ENCODE measurements at places on chromosomes 3 and 15.
A peak's percentile ranks its signal among the peaks of the same experiment; 100 is the strongest.

- DNase-seq = no peak
These were observed 88.5 kb downstream of the B3GALNT1 start for GRCh38 chr3:161016417-161017313.

- no peak for DNase-seq
These were observed 59.8 kb downstream of the WDR76 start for GRCh38 chr15:43886558-43886957.

GRCh38 chr15:41512940-41513505, 604 bp downstream of the LTK start:
- DNase-seq = no peak

DNA sequence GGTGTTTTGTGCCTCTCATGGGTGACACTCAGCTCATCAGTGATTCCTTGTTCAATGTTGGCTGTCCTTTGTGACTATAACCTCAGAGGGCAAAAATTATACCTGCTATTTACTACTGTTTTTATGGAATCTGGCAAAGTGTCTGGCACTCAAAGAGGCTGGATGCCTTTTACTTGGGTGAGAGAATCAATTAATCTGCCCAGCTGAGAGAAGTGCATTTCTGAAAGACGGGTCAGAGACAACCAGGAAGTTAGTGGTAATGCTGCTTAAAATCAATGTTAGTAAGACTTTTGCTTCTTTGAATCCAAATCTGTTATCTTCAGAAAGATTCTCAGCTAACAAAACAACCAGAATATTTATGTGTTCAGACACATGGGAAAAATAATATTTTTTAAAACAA, 436.2 kb upstream of the SUCLG2 start:
- no peak for DNase-seq

DNA sequence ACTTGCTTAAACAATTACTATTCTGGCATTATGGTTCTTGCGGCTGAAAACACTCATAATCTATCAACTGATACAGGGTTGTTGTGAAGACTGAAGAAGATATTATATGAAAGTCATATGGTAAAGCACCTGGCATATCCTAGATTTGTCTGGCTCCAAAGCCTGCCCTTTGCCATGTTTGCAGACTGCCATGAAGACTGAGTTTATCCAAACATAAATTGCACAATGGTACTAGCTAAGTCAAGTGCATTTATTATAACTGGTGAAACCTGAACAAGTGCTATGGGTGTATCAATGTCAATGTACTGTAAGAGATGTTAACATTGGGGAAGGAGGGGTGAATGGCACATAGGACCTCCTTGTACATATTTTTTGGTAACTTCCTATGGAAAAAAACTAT, 87.4 kb upstream of the MEX3B start:
- no peak for DNase-seq

DNA sequence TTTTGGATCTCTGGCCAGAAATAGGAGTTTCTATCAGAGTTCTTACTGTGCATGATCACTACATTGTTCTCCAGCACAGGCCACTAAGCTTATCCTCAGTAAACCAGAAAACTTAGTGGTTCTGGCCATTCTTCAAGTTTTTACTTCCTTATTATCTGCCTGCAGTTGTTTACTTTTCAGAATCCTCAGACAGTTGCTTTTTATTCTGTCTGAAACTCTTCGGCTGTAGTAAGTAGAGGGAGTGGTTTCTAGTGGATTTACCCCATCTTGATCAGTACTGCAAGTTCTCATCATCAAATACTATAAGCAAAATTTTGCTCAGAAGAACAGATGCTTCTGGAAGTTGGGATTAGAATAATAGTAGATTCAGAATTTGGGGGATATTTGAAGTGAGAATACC, 193.0 kb upstream of the RARB start:
- no peak for DNase-seq

DNA sequence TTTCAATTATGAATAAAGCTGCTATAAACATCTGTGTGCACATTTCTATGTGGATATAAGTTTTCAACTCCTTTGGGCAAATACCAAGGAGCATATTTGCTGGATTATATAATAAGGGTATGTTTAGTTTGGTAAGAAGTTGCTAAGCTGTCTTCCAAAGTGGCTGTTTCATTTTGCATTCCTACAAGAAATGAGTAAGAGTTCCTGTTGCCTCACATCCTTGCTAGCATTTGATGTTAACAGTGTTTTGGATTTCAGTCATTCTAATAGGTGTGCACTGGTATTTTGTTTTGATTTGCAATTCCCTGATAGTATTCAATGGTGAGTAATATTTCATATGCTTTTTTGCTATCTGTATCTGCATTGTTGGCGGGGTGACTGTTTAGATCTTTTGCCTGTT, 120.7 kb upstream of the MDFIC2 start:
- no peak for DNase-seq

DNA sequence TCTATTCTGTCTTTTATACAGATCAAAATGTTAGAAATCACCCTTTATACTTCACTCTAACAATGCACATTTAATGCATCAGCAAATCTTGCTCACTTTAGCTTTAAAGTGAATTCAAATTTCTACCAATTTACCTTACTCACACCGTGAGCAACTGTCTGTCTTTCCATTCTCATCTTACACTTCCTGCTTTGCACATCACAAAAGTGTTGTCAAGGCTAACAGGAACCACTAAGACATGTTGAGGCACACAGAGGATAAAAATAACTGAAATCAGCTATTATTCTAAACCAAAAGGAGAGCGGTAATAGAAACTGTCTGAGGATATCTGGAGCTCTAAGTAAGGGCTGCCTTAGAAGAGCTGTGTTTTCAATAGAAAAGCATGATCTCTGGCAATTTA, 519.9 kb downstream of the ZBBX start:
- no peak for DNase-seq

DNA sequence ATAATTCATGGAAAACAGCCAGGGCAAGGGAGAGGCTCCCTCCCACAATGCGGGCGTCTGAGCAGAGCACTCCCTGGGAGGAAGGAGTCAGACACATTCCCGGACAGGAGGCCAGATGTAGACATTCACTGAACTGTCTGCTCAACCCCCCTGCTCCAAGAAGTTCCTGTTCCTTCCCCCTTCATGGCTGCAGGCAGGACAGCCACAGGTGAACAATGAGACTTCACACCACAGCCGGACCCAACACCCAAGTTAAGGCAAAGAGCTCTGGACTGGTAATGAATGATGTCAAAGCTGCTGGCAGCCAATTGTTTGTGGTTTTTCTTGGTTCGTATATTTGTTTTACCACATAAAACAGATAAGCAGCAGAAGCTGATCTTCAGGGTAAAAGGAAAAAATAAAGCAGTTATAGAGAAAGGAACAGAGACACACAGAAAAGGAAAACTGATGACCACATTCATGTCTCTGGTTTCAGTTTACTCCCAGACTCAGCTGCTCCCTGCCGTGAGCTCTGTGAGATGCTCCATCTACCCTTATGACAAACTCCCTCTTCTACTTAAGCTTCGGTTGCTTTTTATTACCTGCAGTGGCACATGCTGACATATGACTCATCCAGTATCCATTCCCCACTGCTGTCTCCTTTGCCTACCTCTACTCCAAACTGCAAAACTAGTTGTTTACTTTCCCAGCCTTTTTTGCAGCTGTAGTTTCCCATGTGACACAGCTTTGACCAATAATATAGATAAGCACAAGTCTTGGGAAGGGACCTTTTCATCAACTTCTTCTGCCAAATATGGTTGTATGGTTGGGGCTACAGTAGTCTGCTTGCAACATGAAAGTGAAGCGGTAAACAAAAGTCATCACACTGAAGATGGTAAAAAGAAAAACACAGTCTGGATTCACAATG, 33.1 kb downstream of the DZIP1L start:
- DNase-seq = peak; percentile 9

- DNase-seq = peak; percentile 93
These were observed at the start of gene XRN1 for GRCh38 chr3:142447852-142448823. XRN1 (minus strand) TSS chr3:142448037; CDS start chr3:142447944, 93 bp downstream.

DNA sequence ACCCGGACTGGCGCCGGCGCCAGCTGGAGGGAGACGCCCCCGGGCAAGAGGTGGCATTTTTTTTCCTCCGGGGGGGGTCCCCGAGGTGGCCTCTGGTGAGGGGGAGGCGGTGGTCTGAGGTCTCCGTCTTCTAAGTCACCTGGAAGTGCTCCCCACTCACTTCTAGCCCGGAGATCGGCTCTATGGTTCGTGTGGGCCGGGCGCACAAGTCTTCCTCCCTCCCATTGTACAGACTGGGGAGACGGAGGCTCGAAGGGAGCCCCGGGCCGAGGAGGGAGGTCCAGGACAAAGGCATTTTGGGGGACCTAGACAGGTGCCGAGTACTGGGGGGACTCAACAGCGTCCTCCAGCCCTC, 4.4 kb downstream of the GATA2 start:
- no peak for DNase-seq

GRCh38 chr3:191290311-191291025, 38.7 kb upstream of the CCDC50 start:
- DNase-seq = no peak

DNA sequence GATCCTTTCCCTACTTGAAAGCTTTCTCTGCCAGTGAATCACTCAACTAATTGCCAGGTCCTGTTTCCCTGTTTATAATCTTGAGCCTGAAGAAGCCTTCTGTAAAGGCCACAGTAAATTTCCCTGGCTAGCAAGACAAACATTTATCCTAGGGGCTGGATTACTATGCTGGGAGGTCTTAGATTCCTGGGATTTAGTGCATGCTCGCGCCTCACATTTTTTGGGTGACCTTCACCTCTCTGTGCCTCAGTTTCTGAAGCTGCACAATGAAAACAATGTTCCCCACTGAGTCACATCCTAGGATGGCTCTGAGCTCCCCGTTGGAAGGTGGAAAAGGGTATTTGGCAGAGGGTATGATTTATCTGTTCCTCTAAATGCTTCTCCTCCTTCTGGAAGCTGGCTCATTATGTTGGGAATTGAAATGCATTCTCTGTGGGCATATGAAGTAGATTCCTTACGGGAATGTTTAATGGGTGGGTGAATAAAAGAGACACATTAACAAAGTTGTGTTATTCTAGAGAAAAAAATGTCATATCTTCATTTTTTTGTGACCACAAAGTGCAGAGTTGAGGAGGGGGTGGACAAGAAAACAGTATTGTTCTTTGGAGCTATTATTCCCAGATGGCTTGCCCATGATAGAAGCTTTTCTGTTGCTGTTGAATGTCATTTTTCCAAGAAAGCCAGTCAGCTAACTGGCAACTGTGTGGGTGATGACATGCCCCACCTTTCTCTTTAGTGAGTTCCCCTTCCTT, 32.4 kb downstream of the LSM3 start:
- DNase-seq = no peak

GRCh38 chr3:127692501-127693335, 20.0 kb downstream of the ABTB1 start:
- DNase-seq = no peak

GRCh38 chr3:111588527-111588926, 6.6 kb downstream of the ZBED2 start:
- no peak for DNase-seq

All from central memory CD4-positive, alpha-beta T cell (primary cell).